ENCODE measurements at places on chromosomes 5 and 9.

DNA sequence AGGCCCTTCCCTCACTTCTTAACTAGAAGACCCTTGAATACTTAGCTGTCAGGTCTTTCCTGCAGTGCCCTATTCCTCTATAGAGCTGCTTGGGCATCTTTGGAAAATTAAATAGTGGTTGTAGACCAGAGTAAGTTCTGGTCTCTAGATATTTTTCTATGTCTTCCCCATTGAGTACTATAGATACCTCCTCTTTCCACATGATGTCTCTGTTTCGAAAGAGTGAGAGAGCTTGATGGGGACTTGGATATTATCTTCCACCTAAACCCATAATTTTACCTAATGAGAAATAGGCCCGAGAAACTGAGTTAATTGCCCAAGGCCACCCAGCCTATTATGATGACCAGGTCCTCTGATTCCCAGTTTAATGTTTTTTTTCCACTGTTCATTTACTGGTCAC, 40.2 kb downstream of the SPEF2 start:
- DNase-seq: no peak

- DNase-seq: peak; percentile 73
These were observed 79.6 kb downstream of the ADAMTS2 start for GRCh38 chr5:179265514-179266290.

DNA sequence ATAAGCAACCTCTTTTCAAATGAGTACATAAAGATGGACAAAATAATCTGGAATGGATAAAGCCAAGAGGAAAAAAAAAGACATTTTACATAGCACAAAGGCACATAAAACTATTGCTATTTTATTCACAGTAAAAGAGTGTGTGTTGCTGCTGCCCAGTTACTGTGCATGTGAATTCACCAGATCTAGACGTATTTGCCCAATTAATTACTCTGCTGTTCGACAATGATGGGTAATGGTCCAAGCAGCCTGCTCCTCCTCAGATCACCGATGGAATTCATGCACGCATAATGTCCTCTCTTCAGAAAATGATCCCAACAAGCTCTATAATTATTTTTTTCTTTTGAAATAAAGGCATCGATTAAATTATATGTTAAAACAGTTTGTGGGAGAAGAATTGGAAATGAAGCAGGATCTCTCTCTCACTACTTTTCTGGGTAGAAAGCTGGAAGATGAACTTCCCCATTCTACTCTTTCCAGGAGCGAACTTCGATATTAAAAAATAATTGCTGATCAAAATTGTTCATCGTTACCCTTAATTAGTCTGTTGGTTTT, 357.4 kb upstream of the CCNH start:
- no peak for DNase-seq

GRCh38 chr5:165015547-165015946, 1510.1 kb downstream of the MAT2B start:
- DNase-seq: no peak

DNA sequence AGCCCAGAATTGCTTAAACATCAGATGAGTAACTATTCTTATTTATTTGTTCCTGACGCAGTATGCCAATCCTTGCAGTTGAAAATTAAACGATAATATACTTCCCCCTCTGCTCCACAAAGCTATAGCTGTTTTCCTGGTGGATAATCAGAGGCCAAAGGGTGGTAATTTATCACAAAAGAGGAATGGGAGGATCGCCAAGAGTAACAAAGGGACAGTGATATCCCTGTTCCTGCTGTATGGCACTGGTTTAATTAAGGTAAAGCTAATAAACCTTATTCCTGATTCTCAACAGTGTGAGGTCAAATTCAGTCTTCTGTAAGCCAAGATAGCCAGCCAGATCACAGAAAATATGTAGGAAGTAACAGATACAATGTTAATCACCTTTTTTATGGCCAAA, 33.4 kb upstream of the PTGER4 start:
- no peak for DNase-seq

All from iPS-NIHi11 (cell line).